HCEC 1CT (cell line): ENCODE measurements at places on chromosomes 12 and 14.

GRCh38 chr12:12693111-12693671 lies 2.8 kb downstream of the GPR19 start:
- DNase-seq = no peak

DNA sequence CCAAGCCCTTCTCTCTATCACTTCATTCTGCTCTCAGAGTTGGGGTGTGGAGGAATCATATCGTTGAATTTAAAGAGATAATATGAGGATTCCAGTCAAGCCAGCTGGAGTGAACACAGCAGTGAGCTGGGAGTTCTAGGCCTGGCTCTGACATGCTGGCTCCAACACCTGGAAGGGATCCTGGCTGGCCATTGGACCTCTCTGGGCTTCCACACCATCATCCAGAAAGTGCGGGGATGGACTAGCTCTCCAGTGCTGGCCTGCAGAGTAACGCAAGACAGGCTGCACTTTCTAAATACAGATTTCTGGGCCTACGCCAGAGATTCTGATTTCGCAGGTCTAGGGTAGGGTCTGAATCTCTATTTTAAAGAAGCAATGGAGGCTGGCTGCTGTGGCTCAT lies 34.8 kb upstream of the HDAC7 start:
- no peak for DNase-seq

DNA sequence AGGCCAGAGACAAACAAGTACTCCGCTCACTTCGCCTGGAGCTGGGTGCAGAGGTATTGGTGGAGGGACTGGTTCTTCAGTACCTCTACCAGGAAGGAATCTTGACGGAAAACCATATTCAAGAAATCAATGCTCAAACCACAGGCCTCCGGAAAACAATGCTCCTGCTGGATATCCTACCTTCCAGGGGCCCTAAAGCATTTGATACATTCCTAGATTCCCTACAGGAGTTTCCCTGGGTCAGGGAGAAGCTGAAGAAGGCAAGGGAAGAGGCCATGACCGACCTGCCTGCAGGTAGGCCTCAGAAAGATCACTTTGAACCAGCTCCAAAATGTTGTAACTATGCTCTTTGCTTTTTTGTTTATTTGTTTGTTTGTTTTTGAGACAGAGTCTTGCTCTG lies 1.6 kb downstream of the CRADD start:
- no peak for DNase-seq

GRCh38 chr12:108600702-108601007 lies 2.8 kb upstream of the TMEM119 start:
- no peak for DNase-seq

DNA sequence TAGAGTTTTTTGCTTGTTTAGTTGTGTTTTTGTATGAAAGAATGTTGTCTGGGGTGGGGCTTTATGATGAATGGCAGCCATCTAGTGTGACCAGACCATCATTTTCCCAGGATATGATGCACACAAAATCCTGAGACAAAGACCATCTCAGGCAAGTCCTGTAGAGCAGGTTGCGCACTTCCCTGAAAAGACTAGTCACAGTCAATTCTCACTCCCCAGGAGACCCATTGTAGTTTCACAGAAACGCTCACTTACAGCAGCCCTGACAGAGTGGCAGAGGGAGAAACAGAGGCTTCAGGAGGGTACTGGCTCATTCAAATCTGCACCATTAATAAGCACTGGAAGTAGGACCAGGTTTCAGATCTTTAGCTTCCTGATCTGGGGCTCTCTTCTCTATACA lies 183.2 kb downstream of the TMEM117 start:
- DNase-seq = no peak

GRCh38 chr12:47751561-47751960 lies 7.1 kb downstream of the RAPGEF3 start:
- DNase-seq = no peak

- DNase-seq = no peak
Observed at GRCh38 chr12:41277946-41278267, 89.8 kb downstream of the PDZRN4 start.

- no peak for DNase-seq
Observed at GRCh38 chr12:14157088-14157747, 175.8 kb upstream of the GRIN2B start.

DNA sequence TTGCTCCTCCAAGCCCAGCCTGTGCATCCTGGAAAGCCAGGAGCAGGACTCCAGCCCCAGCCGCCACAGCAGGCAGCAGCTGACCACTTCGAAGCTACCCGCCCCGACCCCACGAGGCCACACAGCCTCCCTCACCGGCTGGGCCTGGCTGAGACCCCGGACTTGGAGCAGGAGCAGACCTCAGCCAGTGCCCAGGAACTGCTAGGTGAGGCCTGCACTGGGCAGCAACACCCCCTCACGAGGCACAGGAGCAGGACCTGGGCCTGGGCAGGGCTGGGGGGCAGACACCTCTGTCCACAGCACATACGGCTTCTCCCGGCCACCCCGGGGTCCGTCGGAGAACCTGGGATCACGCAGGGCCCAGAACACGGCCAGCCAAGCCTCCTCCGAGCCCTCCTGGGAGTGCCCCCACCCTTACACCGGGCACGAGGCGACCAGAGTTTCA lies 137.4 kb upstream of the C14orf180 start:
- DNase-seq = no peak

DNA sequence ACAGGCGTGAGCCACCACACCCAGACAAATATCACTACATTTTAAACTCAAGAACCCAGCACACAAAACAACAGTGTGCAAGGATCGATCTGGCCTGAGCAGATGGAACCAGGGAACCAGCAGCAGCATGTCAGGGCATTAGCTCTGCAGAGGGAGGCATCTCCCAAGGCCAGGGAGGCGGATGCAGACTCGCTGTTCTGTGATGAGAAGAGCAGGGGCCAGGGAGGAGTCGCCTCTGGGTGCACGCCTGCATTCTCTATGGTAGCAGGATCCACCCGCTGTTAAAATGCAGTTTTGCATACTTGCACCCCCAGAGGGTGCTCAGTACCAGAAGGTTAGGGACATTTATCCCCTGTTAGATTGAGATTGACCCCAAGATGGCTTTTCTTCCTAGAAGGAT lies 17.9 kb downstream of the PGAM5 start:
- no peak for DNase-seq

GRCh38 chr14:97945631-97946030 lies 1148.4 kb downstream of the VRK1 start:
- DNase-seq = no peak

DNA sequence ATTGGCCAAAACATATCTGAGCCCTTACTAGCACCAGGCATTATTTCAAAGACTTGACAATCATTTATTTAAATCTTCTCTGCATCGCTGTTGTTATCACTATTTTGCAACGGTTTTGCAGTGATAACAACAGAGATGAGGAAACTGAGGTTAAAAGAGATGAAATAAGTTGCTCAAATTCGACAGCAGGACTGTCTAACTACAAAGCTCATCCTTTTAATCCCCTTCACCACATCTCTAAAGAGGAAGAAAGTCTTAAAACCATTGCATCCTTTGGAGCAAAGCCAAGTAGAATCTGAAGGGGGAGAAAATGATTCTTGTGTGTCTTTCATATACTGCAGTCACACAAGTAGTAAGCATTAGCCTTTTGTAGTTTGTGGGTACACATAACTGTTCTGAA lies 14.8 kb upstream of the ETNK1 start:
- DNase-seq = no peak

- DNase-seq = no peak
Observed at GRCh38 chr12:69161829-69162228, 77.5 kb upstream of the CPSF6 start.

GRCh38 chr12:11014234-11014633 lies 8.2 kb downstream of the TAS2R19 start:
- DNase-seq = no peak

DNA sequence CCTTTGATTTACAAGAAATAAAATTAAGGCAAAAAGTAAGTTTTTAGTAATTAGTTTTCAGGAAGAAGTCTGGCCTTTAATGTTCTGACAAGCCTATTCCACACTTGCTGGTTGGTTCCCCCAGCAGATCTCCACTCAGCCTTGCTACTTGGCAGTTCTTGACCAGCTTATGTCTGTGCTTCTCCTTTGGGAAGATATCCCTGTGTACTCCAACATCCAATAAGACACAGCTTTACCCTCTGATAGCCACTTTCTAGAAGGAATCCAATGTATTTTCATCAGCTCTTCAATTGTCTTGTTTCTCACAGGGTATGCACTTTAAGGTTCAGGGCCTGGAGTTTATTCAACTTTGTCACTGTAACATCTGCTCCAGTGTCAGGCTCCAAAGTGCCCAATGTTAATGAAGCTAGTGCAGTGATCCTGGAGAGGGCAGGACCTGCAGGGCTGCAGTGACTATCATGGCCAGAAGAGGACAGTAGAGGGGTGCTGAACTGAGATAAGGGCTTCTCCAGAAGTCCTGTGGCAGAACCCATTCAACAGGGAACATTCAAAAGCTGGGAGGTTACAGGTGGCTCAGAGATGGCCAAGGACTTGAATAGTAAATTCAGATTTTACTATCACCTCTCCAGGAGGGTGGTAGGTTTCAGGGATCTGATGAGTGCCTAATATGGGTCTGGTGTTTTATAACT lies 22.9 kb downstream of the JKAMP start:
- peak; percentile 58 for DNase-seq

GRCh38 chr14:22282417-22282816 lies 306.6 kb downstream of the DAD1 start:
- DNase-seq = no peak

DNA sequence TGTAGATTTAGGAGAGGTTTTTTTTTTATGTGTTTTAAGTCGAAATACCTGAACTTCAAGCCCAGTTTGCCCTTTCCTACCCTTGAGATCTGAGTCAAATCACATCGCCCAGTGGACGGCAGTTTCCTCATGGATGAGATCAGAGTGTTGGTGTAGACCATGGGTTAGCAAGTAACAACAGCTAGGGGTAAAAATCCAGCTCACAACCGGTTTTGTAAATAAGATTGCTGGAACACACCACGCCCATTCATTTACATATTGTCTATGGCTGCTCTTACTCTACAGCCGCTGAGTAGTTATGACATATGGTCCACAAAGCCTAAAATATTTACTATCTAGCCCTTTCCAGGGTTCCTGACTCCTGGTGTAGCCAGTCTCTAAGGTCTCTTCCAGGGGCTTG lies 158.5 kb upstream of the PLEKHG7 start:
- DNase-seq = no peak

DNA sequence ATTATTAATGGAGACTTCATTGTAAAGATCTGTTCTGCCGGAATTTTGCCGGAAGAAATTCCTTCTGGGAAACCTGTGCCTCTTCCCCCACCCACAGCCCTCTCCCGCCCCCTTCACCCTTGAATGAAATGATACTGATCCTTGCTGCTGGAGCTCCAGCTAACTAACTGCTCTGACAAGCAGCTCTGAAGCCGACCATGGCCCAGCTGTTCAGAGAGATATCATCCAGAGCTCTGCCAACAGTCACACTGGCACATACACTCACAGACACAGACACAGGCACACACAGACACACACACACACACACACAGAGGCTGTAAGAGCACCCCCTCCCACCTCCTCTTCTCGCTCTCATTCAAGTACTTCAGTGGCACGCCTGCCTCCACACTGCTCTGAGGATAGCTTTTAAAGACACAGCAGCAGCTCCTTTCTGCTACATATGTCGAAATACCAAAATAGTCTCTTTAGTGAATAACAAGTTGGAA lies 88.6 kb downstream of the R3HDM2 start:
- no peak for DNase-seq

DNA sequence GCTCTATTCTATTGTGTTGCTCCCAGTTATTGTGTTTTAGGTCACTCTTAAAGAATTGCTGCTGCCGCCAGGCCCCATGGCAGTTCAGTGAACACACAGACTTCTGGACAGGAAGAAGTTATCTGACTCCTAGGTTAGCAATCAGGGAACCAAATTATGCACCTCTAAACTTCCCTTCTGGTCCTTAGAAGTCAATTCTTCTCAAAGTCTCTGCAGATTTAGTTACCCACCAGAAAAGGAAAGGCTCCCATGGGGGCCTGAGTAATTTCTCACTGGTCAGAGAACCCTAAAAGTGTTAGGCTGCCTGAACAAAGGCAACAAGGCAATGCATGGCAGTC lies 10.0 kb downstream of the EMP1 start:
- no peak for DNase-seq

GRCh38 chr12:89225401-89225800 lies 126.9 kb downstream of the DUSP6 start:
- DNase-seq = peak; percentile 84

DNA sequence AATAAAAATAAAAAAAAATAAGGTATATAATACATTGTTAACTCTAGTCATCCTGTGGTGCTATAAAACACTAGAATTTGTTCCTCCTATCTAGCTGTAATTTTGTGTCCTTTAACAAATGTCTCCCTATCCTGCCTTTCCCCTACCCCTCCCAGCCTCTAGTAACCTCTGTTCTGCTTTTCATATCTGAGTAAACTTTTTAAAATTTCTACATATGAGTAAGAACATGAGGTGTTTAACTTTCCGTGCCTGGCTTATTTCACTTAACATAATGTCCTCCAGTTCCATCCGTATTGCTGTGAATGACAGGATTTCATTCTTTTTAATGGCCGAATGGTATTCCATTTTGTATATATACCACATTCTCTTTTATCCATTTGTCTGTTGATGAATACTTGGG lies 71.3 kb upstream of the GNG2 start:
- no peak for DNase-seq

- no peak for DNase-seq
Observed at GRCh38 chr12:75489187-75489586, 8.6 kb downstream of the GLIPR1 start.

- DNase-seq = no peak
Observed at GRCh38 chr14:32696325-32697091, 242.2 kb upstream of the NPAS3 start.

- no peak for DNase-seq
Observed at GRCh38 chr14:61266436-61266835, 14.7 kb downstream of the TMEM30B start.

DNA sequence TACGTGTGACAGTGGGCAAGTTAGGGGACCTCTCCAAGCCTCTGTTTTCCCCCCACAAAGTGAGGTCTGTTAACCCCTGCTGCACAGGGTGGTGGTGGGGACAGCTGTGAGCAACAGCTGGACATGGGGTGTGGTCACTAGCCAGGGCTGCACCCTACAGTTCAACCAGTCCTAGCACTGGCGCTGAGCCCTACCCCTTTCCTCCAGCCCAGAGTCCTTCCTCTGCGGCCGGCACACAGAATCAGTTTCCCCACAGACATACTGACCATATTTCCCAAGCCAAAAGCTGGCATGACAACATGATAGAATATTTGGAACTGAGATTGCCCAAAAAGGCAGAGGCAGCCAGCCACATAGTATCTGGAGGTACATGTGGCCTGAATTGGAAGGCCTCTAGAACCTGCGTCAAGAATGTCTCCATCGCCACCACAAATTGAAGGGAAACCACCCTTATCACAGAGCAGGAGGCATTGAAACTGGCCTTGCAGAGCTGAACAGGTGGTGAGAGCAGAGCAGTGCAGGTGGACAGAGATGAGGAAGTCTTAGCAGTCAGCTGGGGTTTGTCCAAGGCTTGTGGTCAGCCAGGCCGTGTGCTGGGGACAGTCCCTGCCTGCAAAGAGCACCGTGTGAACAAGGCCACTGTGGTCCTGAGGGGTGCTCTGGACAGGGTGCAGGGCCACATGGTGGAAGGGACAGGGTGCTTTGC lies 21.2 kb downstream of the DEGS2 start:
- DNase-seq = no peak

GRCh38 chr12:16555630-16556029 lies 50.3 kb downstream of the LMO3 start:
- DNase-seq = peak; percentile 63
